Activated CD4-positive, alpha-beta memory T cell treated with anti-CD3 and anti-CD28 coated beads for 36 hours (primary cell): ENCODE measurements at places on chromosomes 13 and 19. TPM values are rescaled to one million over a fixed set of nuclear protein-coding genes. Genes with fewer than 3 reads are reported as not detected.

The FGF14 gene
- not detected for total RNA-seq

The OR10H1 gene
- total RNA-seq, result not detected

The IL4I1 gene
- total RNA-seq, result 111 TPM

The IRGC gene
- total RNA-seq, result not detected

DNA sequence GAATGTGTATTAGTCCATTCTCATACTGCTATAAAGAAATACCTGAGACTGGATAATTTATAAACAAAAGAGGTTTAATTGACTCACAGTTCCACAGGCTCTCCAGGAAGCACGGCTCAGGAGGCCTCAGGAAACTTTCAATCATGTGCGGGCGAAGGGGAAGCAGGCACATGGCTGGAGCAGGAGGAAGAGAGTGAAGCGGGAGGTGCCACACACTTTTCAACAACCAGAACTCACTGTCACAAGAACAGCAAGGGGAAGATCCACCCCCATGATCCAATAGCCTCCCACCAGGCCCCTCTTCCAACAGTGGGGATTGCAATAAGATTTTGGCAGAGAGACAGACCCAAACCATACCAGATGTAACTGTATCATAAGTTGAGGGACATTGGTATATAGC lies 72.7 kb downstream of the IRS2 start:
- no peak for DNase-seq

- no peak for DNase-seq
Observed at GRCh38 chr19:15201374-15202023, 704 bp upstream of the NOTCH3 start.

DNA sequence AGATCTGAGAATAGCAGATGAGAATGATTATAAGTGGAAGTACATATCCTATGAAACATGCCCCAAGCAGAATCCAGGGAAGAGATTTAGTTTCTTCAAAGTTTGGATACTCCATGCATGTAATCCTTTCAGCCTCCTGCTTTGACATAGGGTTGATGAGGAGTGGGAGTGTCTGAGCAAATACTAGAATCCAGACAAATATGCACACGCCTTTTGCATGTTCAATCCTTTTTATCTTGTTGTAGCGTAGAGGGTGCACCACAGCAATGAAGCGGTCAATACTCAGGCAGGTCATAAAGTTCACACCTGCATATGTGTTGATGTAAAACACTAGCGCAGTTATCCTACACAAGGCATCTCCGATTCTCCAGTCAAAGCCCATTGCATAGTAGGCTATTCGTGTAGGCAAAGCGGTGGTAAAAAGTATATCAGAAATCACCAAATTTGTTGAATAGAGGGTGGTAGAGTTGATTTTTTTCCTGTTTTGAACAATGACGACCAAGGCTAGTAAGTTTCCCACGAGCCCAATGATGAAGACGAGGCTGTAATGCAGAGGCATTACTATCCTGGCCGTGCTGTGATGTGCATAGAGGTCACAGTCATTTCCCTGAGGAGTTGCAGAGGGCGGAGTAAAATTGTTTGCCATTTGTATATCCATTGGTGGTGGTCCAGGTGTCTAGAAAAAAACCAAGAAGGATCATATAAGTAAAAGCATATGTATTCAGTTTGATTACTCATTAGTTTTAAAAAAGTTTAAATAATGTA lies 11.5 kb downstream of the GPR183 start:
- DNase-seq, result no peak

- DNase-seq, result peak; percentile 87
Observed at GRCh38 chr19:44653977-44654774, 10.5 kb downstream of the PVR start.

DNA sequence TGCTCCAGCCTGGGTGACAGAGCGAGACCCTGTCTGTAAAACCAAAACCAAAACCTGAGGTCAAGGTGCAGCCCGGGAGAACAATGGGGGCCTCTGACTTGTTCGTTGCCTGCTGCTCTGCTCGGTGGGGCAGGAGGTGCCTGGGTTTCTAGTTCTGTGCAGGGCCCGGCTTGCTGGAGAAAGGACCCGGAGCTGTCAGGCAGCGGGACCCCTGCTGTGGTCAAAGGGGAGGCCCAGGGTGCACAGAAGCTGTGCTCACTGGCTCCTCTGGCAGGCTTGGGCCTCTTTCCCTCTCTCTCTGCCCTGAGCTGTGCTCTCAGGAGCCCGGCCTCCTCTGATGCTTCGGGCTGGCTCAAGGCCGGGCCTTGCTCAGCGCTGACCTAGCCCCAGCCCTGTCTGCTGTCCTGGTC lies 3.5 kb downstream of the LRP3 start:
- DNase-seq, result no peak

DNA sequence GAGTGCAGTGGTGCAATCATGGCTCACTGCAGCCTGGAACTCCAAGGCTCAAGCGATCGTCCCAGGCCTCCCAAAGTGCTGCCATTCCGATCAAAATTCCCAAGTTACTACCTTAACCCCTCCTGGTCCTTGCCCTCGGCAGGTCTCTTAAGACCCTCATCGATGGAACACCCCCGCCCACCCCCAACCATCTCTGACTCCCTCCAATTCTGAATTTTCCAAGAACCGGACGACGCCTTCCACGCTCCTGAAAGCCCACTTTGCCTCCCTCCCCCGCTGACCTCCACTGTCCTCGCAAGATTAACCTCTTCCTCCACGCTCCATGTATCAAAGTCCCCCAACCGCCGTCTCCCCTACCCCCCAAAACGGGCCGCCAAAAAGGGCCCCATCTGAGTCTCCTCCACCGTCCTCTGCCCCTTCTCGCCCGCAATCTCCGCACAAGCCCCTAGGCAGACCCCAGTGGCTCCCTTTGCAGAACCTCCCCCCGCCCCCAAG lies 539 bp downstream of the DAPK3 start:
- no peak for DNase-seq

DNA sequence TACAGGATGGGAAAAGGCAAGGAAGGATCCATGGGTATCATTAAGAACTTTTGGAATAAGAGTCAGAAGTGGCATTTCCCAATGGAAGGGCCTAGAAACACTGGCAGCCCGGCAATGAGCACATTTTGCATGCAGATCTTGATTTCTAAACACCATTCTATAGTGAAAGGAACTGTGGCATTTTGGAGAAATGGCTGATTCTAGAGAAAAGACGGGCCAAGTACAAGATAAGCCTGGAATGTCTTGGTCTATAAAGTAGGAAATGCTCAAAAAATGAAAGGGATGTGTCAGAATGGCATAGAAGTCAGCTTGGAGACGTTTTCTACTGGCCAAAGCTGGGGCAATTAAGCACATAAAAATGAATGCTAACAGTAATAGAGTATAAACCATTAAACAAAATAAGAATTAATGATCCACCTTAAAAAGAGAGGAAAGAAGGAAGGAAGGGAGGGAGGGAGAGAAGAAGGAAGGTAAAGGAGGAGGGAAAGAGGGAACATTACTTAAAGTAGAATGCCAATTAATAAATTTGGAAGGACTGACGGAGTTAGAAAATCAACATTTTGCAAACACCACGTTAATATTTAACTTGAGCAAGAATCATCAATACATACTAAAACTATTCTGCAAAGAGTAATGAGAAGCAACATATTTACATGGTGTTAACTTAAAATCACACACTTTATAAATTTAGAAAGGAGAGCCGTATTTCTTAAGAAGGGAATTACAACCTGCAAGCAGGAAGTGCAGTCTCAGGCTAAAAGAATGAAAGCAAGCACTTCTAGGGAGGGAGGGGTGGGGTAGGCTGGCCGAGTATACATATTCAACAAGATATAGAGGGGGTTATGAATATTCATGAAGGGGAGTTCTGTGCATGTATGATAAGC lies 78.9 kb downstream of the ANKRD10 start:
- DNase-seq, result no peak

- DNase-seq, result no peak
Observed at GRCh38 chr19:57473646-57474045, 3.7 kb downstream of the ZNF772 start.

DNA sequence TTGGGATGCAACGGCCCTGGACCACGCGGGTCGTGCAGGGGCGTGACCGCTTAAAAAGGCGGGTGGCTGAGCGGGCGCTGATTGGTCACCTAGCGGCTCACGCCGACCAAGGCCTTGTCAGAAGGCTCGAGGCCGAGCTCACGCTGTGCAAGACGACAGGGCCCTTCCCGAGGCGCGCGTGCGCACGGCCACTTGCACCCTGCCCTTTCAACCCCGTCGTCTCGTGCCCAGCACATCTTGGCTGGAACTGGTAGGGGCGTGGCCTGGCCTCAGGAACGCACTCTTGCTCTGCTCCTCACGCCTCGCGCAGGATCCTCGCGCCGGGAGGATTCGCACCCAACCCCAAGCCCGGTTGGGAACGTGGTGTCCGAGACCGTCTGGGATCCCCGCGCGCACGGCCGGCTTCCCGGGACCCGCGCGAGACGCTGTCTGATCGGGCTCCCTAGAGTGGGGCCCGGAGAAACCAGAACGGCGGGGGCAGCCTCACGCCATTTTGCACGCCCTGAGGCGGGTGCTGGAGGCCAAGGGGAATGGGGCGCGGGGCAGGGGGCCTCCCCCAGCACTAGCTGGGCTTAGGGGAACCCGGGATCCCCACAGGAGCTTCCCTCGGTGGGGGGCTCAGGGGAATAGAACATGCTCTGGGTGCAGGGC lies at the start of gene MEIOSIN:
MEIOSIN (plus strand) TSS at position 280 of the 651 bp plus-strand sequence. CDS start 1,938 bp downstream, outside the sequence.
- no peak for DNase-seq

GRCh38 chr19:1942078-1942933 lies 1.3 kb downstream of the CSNK1G2 start:
- DNase-seq, result peak; percentile 89

DNA sequence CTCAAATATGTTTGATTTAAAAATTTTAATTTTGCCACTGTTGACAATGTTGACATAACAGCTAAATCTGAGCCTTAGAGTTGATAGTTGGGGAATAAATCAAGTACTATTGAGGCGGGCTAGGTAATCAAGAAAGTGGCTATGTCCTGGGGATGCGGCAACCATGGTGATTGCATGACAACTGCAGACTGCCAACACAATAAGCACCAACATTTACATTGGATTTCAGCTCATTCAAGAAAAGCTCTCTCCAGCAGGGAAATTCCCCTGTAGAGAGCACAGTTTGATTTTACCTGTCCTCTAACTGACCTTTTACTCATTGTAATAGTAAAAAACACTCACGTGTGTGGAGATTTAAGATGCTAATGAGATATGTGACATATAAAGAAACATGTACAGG lies 63.1 kb downstream of the ZNF100 start:
- DNase-seq, result no peak

DNA sequence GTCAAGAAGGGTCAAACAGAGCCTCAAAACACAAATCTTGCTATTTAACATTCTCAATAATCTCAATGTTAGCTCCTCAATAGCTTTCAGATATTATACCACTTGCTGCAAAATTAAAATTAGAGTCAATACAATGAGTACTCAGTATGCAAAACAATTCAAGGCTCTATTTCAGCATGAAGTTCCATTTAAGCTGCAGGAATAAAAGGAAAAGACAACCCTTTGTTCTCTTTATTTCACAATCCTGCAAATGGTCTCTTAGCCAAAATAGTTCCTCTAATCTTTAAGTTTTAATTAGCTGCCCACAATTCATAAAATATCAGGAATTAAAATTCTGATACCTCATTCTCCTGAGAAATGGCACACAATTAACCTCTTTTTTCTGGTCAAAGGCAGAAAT lies 40.5 kb upstream of the DCT start:
- DNase-seq, result no peak

- DNase-seq, result no peak
Observed at GRCh38 chr13:102693776-102694175, 1.1 kb downstream of the METTL21C start.

DNA sequence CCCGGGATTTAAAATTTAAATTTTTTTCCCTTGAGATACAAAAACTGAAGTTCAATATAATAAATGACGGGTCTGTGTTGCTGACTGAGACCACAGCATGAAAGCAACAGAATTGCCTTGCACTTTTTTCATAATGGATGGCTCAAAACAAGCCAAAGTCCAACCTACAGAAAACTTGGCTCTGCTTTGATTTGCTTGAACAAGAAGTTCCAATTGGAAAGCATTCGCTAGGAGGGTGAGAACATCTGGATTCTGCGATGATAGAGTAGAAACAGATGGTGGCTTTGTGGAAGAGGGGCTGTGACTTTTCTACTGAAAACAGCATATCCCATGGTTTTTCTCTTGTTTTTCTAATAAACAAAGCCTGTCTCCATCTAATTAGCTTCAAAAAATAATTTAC lies 46.4 kb downstream of the THSD1 start:
- no peak for DNase-seq

GRCh38 chr13:22161871-22162270 lies 491.0 kb downstream of the FGF9 start:
- DNase-seq, result no peak

DNA sequence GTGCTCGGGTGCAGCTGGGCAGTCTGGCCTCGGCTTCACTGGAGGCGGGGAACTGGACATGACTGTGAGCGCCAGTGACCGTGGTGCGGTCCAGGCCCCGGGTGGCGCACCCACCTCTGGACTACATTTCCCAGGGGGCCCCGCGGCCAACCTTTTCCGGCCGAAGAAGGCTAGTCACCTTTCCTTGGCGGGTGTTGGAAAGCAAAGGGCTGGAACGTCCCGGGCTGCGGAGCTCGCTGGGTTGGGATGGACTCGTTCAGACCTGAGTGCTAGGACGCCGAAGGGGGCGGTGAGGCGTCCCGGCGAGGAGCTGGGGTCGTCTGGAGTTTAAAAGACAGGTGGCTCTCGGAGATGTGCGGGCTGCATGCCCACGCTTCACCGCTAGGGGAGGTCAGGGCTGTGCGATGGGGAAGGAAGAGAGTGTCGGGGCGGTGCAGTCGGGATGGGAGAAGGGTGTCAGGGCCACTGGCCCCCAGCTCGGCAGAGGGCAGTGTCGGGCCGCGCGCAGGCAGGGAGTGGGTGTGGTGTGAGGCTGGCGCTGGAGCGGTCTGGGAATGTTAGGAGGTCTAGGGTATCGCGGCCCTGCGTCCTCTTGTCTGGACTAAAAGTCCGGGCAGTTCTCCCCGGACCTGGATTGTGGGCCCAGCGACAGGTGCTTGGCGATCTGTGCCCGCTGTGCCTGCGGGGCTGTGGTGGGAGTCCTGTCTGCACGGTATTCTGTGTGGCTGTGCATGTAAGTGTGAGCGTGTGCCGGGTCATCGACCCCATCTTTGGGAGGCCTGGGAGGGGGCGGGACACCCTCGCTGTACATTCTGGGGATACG lies 57.1 kb downstream of the ZNF568 start:
- peak; percentile 91 for DNase-seq

DNA sequence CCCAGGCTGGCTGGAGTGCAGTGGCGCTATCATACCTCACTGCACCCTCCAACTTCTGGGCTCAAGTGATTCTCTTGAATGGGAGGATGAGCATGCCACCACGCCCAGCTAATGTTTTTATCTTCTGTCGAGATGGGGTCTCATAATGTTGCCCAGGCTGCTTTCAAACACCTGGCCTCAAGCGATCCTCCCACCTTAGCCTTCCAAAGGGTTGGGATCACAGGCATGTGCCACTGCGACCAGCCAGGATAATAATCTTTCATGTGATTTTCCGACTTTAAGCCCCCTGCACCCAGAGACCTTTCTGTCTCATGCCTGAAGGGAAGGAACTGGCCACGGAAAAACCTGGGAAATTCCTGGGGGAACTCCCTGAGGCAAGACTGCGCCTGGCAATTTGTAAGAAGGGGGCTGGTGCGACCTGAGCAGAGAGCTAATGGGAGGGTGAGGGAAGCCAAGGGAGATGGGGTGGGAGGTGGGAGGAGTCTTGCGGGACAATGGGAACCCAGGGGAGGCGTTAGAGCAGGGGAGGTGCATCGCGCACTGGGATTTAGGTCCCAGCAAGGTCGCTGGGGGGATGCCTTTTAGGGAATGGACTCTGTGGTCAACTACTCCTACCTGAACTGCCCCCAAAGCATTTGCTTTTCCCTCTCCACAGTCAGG lies 1.2 kb upstream of the CCDC124 start:
- peak; percentile 20 for DNase-seq

- DNase-seq, result no peak
Observed at GRCh38 chr13:65470781-65471180, 1759.4 kb downstream of the PCDH9 start.
